Naive B cell (primary cell): ENCODE measurements at places on chromosomes 3 and 15. TPM values are rescaled to one million over a fixed set of nuclear protein-coding genes. Genes with fewer than 3 reads are reported as not detected.
A peak's percentile ranks its signal among the peaks of the same experiment; 100 is the strongest.

GCSAM gene
- polyA plus RNA-seq: 84.9 TPM

PPP1R14D gene
- polyA plus RNA-seq: not detected

LTK gene
- not detected for polyA plus RNA-seq

LRRN1 gene
- polyA plus RNA-seq: 0.26 TPM

CCDC33 gene
- not detected for polyA plus RNA-seq

EPHA3 gene
- not detected for polyA plus RNA-seq

PARP3 gene
- polyA plus RNA-seq: 8.4 TPM

ITGB5 gene
- 1.5 TPM for polyA plus RNA-seq

SMCO1 gene
- polyA plus RNA-seq: not detected

CCR3 gene
- polyA plus RNA-seq: not detected

- H3K27me3 ChIP-seq: no peaks in the 10 kb centered on the region
- peak overlapping the region; percentile 4 for H3K4me3 ChIP-seq
- H3K4me1 ChIP-seq: peaks cover 81% of the 10 kb centered on the region
- H3K36me3 ChIP-seq: no peaks in the 10 kb centered on the region
These were observed 117.8 kb downstream of the XXYLT1 start for GRCh38 chr3:195153130-195153529.

DNA sequence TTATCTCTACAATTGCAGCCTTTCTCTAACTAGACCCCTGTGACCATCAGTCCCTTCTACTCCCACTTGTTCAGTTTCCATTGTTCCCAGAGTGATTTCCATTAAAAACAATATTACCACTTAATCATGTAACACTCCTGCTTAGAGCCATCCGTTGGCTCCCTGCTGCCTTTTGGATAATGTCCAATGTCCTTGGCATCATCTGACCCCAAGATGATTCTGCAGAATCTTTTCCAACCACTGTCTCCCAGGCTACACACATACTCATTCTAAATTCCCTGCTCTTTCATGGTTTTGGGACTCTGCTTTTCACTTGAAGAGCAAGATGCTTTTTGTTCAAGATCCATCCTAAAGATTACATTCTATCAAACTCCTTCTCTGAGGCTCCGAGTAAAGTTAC, 7.1 kb downstream of the KCNH8 start:
- no peak overlapping the region for H3K27ac ChIP-seq
- H3K27me3 ChIP-seq: no peaks in the 10 kb centered on the region
- no peaks in the 10 kb centered on the region for H3K4me1 ChIP-seq
- H3K36me3 ChIP-seq: no peaks in the 10 kb centered on the region

DNA sequence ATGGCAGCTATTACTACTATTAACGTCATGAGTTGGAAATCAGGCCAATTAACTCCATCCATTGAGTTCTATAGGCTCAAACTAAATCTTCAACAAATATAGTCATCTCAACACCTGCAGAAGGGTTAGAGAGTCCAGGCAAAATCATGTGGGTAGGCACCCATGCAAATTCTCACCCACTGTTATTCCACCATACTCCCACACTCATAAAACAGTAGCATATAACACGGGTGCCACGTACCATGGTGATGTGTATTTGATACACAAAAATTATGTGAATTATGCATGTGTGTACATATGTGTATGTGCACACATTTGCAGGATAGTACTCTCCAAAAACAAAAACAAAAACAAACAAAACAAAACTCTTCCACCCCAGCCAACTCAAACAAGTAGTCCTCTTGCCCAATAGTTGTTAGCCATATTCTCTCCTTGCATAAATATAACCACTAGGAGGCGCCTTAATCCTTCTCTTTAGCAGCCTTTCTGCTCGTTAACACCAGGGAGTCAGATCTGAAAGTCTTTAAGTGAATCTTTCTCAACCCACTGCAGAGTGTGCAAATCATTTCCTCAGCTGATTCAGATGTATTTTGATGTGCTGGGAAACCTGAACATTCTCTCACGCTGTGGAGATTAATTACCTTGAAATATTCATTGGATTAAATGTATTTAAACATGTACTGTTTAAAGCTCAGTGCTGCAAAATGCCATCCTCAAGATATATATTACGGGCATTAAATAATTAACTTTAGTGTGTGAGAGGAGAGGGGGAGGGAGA, 38.0 kb upstream of the COPB2 start:
- H3K27me3 ChIP-seq: no peaks in the 10 kb centered on the region
- no peaks in the 10 kb centered on the region for H3K36me3 ChIP-seq
- H3K4me3 ChIP-seq: no peak overlapping the region
- no peaks in the 10 kb centered on the region for H3K4me1 ChIP-seq
- H3K27ac ChIP-seq: no peak overlapping the region

DNA sequence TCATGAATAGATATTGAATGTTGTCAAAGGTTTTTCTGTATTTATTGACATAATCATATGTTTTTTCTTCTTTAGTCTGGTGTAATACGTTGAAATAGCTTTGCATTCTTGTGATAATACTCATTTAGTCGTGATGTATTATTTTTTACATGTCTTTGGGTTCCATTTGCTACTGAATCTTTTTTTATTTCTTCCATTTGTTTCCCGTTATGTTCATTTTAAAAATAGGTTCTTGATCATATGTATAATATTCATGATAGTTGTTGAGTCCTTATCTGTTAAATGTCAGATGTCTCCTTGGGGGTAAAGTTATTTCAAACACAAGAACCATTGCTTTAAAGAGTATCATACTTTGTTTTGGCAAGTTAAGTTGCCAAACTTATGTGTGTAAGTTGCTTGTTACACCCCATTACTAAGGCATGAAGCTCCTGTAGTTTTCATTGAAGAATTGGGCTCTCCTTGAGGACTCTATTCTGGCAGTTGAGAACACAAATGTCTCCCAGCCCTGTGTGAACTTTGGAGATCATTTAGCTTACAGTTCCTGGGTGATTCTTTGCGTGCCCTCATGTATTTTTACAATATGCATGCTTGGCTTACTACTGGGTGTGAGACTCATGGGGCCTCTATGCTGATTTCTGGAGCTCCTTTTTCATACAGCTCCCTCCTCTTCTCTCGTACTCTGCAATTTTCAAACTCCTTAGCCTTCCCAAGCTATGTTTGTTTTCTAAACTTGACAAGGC, 8.3 kb downstream of the AKAP13 start:
- H3K4me3 ChIP-seq: peak overlapping the region; percentile 62
- H3K27ac ChIP-seq: peak overlapping the region; percentile 48
- H3K4me1 ChIP-seq: peaks cover 41% of the 10 kb centered on the region
- H3K27me3 ChIP-seq: no peaks in the 10 kb centered on the region
- no peak for DNase-seq
- peaks cover 7% of the 10 kb centered on the region for H3K36me3 ChIP-seq

GRCh38 chr3:21642433-21642832, 108.6 kb downstream of the ZNF385D start:
- DNase-seq: no peak
- no peak overlapping the region for H3K4me3 ChIP-seq
- no peak overlapping the region for H3K27ac ChIP-seq
- no peaks in the 10 kb centered on the region for H3K4me1 ChIP-seq
- H3K36me3 ChIP-seq: no peaks in the 10 kb centered on the region

- no peaks in the 10 kb centered on the region for H3K27me3 ChIP-seq
- no peak for DNase-seq
- H3K4me1 ChIP-seq: no peaks in the 10 kb centered on the region
- no peak overlapping the region for H3K27ac ChIP-seq
- no peaks in the 10 kb centered on the region for H3K36me3 ChIP-seq
- H3K4me3 ChIP-seq: no peak overlapping the region
These were observed 5.3 kb downstream of the CP start for GRCh38 chr3:149216193-149216869.

- H3K4me1 ChIP-seq: no peaks in the 10 kb centered on the region
- no peaks in the 10 kb centered on the region for H3K36me3 ChIP-seq
- no peak overlapping the region for H3K4me3 ChIP-seq
- no peak overlapping the region for H3K27ac ChIP-seq
- no peak for DNase-seq
These were observed 60.4 kb downstream of the P3H2 start for GRCh38 chr3:190060192-190060775.

GRCh38 chr3:54372232-54372631, 249.9 kb downstream of the CACNA2D3 start:
- peaks cover 6% of the 10 kb centered on the region for H3K27me3 ChIP-seq
- H3K4me3 ChIP-seq: no peak overlapping the region
- H3K4me1 ChIP-seq: no peaks in the 10 kb centered on the region
- no peaks in the 10 kb centered on the region for H3K36me3 ChIP-seq
- no peak overlapping the region for H3K27ac ChIP-seq

GRCh38 chr15:79427781-79428598, 4.1 kb upstream of the MINAR1 start:
- H3K27me3 ChIP-seq: peaks cover 57% of the 10 kb centered on the region
- H3K4me3 ChIP-seq: no peak overlapping the region
- no peak overlapping the region for H3K27ac ChIP-seq
- peaks cover 8% of the 10 kb centered on the region for H3K36me3 ChIP-seq
- DNase-seq: no peak

GRCh38 chr3:43017004-43017403, 37.9 kb downstream of the GASK1A start:
- no peaks in the 10 kb centered on the region for H3K36me3 ChIP-seq
- DNase-seq: no peak
- H3K27me3 ChIP-seq: no peaks in the 10 kb centered on the region
- H3K4me3 ChIP-seq: no peak overlapping the region
- H3K4me1 ChIP-seq: no peaks in the 10 kb centered on the region

DNA sequence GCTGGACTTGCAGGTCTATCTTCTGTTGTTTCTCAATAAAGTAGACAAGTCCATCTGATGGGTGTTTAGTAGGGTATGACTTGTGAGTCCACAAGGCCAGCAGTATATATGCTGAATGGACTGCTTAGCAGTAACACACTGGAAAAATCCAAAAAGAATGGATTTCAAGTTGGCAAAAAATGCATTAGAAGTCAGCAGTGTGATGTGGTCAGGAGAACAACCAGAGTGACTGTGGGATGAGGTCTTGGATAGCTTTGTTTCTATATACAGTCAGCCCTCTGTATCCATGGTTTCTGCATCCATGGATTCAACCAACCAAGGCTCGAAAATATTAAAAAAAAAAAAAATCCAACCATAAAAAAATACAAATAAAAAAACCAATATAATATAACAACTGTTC, 55.8 kb downstream of the LPP start:
- H3K4me1 ChIP-seq: peaks cover 65% of the 10 kb centered on the region
- DNase-seq: no peak
- H3K36me3 ChIP-seq: peaks cover 22% of the 10 kb centered on the region
- H3K27me3 ChIP-seq: no peaks in the 10 kb centered on the region

- H3K36me3 ChIP-seq: peaks cover 9% of the 10 kb centered on the region
- no peak overlapping the region for H3K4me3 ChIP-seq
- H3K27me3 ChIP-seq: peaks cover 71% of the 10 kb centered on the region
- DNase-seq: no peak
- H3K27ac ChIP-seq: no peak overlapping the region
These were observed 172.0 kb upstream of the HES1 start for GRCh38 chr3:193963808-193964516.

- H3K4me3 ChIP-seq: no peak overlapping the region
- no peak for DNase-seq
- peak overlapping the region; percentile 49 for H3K27ac ChIP-seq
- H3K4me1 ChIP-seq: peaks cover 5% of the 10 kb centered on the region
- H3K36me3 ChIP-seq: no peaks in the 10 kb centered on the region
These were observed 23.2 kb downstream of the FBLN2 start for GRCh38 chr3:13571831-13572750.

- H3K4me1 ChIP-seq: peaks cover 15% of the 10 kb centered on the region
- peaks cover 22% of the 10 kb centered on the region for H3K27me3 ChIP-seq
- no peaks in the 10 kb centered on the region for H3K36me3 ChIP-seq
- no peak overlapping the region for H3K27ac ChIP-seq
- no peak for DNase-seq
These were observed 1.4 kb downstream of the CYFIP1 start for GRCh38 chr15:22978691-22979237.

DNA sequence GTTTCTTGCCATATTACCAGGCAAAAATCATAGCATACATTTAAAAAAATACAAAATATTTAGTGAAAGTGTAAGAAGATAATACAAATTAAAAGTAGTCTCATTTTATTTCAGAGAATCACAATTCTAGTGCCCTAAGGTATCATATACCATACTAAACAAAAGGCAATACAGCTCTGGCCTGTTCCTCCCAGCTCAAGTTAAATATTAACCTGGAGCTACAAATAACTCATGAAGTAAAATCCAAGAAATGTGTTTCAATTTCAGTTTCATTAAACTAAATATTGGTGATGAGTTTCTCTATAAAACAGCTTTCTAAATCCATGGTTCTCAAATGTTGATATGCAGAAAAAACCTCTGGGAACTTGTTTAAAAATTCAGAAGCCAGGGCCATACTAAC, 67.7 kb downstream of the INO80 start:
- DNase-seq: no peak
- no peaks in the 10 kb centered on the region for H3K27me3 ChIP-seq
- H3K4me1 ChIP-seq: peaks cover 5% of the 10 kb centered on the region
- H3K4me3 ChIP-seq: no peak overlapping the region
- peaks cover 18% of the 10 kb centered on the region for H3K36me3 ChIP-seq

DNA sequence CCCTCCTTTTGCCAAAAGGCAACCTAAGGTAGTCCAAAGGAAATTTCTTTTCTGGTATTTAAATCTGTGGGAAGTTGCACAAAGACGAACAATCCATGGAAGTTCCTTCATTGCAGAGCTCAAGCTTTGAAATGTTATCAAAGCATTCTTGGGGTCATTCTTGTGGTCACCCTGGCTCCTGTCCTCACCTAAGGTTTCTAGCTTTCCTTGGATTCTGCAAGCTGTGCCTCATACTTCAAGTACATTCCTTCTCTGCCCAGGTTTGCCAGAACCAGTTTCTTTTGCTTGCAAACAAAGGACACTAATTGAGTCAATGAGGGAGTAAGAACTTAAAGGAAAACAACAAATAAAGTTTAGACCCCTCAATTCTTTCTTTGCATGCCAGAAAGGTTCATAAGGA, 329.8 kb upstream of the PDZRN3 start:
- H3K4me3 ChIP-seq: no peak overlapping the region
- no peaks in the 10 kb centered on the region for H3K27me3 ChIP-seq
- H3K4me1 ChIP-seq: no peaks in the 10 kb centered on the region
- DNase-seq: no peak
- H3K27ac ChIP-seq: no peak overlapping the region

GRCh38 chr15:63382966-63383710, 1.5 kb upstream of the CA12 start:
- peaks cover 15% of the 10 kb centered on the region for H3K4me1 ChIP-seq
- DNase-seq: no peak
- H3K4me3 ChIP-seq: no peak overlapping the region
- no peak overlapping the region for H3K27ac ChIP-seq
- no peaks in the 10 kb centered on the region for H3K36me3 ChIP-seq
- peaks cover 69% of the 10 kb centered on the region for H3K27me3 ChIP-seq

DNA sequence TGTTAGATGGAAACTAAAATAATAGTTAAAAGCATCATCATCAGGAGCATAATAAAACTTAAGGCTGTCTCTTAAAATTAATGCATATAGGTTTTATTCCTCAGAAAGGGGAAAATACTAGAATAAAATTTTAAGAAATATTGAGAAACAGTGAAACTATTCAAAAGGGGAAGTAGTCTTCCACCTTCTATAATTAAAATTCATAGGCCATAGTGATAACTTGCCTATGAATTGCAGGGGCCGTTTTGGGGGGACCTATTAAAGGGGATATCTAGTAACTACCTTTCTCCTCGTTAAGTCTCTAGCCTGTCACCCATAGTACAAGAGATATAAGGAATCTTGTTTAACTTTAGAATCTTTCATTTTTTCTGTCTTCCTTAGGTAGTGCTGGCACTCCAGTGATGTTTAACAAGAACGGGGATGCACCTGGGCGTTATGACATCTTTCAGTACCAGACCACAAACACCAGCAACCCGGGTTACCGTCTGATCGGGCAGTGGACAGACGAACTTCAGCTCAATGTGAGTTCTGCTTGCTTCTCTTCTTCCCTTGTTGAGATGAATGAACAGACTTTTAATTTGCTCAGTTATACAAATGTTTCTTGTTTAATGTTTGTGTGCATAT, 600.4 kb downstream of the GRM7 start:
- no peaks in the 10 kb centered on the region for H3K4me1 ChIP-seq
- no peaks in the 10 kb centered on the region for H3K27me3 ChIP-seq
- H3K4me3 ChIP-seq: no peak overlapping the region
- no peaks in the 10 kb centered on the region for H3K36me3 ChIP-seq
- no peak for DNase-seq
